Kidney (tissue), 22 donors: ENCODE measurements at places on chromosomes 1 and 21. TPM values are rescaled to one million over a fixed set of nuclear protein-coding genes. Genes with fewer than 3 reads are reported as not detected.

DNA sequence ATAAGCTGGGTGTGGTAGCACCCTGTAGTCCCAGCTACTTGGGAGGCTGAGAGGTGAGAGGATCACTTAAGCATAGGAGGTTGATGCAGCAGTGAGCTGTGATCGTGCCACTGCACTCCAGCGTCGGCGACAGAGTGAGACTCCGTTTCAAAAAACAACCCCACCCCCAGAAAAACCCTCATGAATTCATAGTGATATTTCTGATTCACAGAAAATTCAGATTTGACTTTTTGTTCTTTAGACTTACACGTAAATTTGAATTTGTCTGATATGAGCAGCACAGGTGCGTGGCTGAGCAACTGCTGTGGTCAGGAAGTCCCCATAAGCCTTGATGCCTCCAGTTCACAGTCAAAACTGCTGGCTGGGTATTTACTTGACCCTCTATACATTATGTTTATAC, 10.0 kb upstream of the MORC3 start:
- no peak overlapping the region for H3K27ac ChIP-seq
- DNase-seq = no peak
- no peaks in the 10 kb centered on the region for H3K4me1 ChIP-seq
- no peaks in the 10 kb centered on the region for H3K36me3 ChIP-seq
- H3K4me3 ChIP-seq = no peak overlapping the region
- no peaks in the 10 kb centered on the region for H3K27me3 ChIP-seq

GRCh38 chr21:34157521-34157920, 84.1 kb downstream of the MRPS6 start:
- no peaks in the 10 kb centered on the region for H3K36me3 ChIP-seq
- no peaks in the 10 kb centered on the region for H3K27me3 ChIP-seq
- H3K27ac ChIP-seq = peak overlapping the region; percentile 51
- DNase-seq = no peak
- H3K4me3 ChIP-seq = no peak overlapping the region
- no peaks in the 10 kb centered on the region for H3K4me1 ChIP-seq

DNA sequence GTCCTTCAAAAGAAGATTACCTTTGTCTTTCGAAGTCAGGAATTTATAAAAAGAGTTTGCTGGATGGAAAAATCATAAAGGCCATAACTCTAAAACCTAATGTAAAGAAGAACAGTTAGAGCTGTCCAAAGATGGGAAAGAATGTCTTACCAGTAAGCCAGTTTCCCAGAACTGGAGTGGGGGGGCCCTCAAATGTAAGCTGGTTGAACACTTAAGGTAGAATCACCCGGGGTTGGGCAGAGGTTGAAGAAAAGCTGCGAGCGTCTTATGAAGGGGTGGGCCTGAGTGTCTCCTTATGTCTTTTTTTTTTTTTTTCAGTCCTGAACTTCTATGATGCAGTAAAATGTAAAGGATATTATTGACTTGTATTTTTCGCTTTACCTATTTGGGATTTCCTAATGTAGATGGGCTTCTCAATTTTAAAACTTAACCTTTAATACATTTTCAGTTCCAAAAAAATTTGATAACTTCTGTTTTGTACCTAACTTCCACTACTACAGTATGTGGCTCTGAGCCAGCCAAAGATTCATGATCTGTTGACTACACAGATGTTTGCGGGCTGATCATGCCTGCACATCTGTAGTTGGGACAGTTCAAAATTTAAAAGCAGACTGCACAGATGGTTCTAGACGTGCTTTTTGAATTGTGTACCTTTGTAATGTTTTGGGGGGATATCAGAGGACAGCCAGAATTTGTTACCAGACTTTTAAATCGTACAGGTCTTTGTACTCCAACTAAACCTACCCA, 43.6 kb downstream of the NFYC start:
- peaks cover 2% of the 10 kb centered on the region for H3K4me1 ChIP-seq
- H3K27ac ChIP-seq = no peak overlapping the region

RCC1 gene
- 19.9 TPM for total RNA-seq

DNA sequence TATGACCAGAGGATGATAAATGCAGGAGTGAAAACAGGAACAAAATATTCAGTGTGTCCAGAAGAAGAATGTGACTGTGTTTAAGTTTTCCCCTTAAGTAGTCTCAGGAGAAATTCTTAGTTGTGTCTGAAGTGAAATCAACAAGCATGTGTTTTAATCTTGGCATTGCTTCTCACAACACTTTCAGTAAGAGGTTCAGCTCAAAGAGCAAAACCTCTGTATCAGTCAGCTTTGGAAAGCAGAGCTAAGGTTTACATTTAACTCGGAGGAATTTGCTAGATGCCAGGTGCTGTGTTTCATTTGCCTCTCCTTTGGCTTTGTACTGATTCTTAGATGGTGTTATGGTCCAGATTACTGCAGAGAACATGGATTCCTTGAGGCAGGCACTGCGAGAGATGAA, 28.6 kb downstream of the CC2D1B start:
- DNase-seq = no peak
- H3K36me3 ChIP-seq = peaks cover 7% of the 10 kb centered on the region
- H3K27ac ChIP-seq = no peak overlapping the region
- H3K4me3 ChIP-seq = no peak overlapping the region

B3GALT2 gene
- total RNA-seq = 0.25 TPM

DNA sequence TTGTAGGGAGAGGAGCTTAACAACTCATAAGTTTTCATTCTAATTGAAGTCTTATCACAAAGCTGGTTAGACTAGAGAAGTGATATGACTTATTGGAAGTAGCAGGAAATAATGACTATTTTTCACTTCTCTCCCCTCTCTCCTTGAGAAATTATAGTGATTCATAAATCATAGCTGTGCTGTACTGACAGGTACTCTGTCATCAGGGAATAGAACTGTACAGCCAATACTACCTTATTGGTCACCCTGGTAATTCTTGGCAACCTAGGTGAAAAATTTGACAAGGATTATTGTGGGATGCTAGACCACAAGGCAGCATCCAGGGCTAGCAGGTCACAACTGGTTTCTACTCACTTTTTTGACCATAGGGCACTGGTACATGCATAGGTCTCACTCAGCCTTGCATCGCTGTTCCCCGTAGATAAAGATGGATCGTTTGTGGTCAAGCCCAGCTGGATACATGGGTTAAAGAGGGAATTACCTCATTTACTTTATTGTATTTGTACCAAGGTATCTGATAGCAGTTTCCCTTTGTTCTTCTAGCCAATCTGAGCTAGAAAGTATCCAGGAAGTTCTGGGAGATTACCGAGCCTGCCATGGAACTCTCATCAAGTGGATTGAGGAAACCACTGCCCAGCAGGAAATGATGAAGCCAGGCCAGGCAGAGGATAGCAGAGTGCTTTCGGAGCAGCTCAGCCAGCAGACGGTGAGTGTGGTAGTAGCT, 113.6 kb downstream of the MACF1 start:
- H3K27me3 ChIP-seq = no peaks in the 10 kb centered on the region
- H3K36me3 ChIP-seq = peaks cover 21% of the 10 kb centered on the region
- no peak overlapping the region for H3K4me3 ChIP-seq
- DNase-seq = no peak
